Natural killer cell treated with Interleukin-12 subunit alpha and Interleukin-12 subunit beta and Interleukin-15 and Interleukin-18, amount 100 ng/mL, for 72 hours (primary cell): ENCODE measurements at places on chromosomes 5 and 9.

- no peak for DNase-seq
Observed at GRCh38 chr5:67291671-67292070, 95.1 kb upstream of the CD180 start.

GRCh38 chr5:147879784-147880183, 1.3 kb downstream of the SCGB3A2 start:
- DNase-seq, result no peak

DNA sequence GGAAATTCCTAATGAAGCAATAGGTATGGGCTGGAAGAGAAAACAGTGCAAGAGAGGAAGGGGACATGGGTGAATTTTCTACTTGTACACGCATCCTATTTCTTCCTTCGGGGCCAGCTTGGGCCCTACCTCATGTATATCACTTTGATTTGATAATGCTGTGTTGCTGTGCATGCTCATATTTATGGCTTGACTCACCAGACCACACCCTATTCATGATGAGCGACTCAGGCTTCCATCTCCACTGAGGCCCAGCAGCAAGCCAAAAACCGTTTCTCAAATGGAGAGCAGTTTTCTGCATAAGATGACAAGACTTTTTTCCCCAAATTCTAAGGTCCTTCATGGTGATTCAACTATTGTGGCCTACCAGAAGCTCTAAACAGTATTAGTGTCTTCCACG, 2039.1 kb upstream of the CDH9 start:
- DNase-seq, result no peak

- no peak for DNase-seq
Observed at GRCh38 chr9:130535818-130536521, 43.4 kb upstream of the FUBP3 start.

DNA sequence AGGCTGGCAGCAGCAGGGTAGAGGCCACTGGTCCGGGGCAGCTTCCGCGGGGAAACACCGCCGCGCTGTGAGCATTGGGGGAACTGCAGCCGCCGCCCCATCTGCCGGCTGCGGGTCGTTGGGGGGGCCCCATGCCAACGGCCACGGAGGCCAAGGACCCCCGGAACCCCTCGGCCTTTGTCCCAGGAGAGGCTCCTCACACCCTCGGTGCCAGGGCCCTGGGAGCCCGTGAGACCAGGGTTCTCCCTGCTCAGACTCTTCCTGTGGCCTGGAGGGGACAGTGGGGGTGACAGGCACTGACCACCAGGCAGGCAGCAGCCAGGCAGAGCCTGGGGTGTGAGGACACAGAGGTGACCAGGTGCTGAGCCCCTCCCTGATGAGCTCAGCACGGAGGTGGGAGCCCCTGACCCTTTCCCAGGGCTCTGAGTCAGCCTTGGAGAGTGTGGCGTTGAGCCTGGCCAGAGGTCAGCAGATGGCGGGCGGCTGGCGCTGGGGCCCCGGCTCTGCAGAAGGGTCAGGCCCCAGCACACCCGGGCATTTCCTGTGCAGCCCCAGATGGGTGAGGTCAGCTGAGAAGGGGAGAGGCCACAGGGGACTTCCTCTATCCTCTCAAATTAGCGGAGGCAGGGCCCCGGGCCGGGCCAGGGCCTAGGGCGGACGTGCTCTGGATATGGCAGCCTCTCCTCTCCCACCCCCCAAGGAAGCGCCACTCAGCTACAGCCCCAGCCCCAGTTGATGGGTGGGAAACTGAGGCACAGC, 17.9 kb upstream of the EGFL7 start:
- no peak for DNase-seq

DNA sequence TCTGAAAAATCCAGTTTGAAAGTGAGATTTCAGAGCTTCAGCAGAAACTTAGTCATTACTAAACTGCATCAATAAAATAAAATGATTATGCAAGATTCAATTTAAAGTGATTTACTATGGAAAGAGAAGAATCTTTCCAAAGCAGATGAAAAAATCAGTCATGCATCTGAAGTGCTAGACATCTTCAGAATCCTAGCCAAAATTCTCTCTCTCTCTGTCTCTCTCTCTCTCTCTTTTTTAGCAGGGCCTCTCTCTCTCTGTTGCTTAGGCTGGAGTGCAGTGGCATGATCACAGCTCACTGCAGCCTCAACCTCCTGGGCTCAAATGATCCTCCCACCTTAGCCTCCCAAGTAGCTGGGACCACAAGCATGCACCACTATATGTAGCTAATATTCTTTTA, 18.2 kb upstream of the UBLCP1 start:
- no peak for DNase-seq
